ENCODE measurements at places on chromosomes 1 and 21.

DNA sequence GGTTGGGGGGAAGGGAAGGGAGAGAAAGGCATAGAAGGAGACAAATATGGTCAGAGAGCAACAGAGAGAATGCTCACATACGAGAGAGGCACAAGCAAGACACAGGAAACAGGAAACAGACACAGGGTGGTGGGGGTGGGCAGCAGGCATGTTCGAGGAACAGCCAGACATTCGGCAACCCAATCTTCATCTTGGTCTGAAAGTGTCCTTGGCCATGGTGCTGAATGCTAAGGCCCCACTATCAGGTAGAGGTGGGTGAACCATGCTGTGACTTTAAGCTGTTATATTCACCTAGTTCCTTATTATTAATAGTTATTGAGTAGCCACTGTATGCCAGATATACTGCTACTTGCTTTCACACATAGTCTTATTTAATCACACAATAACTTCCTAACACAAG lies 109.2 kb downstream of the DDX20 start:
- no peak for DNase-seq

DNA sequence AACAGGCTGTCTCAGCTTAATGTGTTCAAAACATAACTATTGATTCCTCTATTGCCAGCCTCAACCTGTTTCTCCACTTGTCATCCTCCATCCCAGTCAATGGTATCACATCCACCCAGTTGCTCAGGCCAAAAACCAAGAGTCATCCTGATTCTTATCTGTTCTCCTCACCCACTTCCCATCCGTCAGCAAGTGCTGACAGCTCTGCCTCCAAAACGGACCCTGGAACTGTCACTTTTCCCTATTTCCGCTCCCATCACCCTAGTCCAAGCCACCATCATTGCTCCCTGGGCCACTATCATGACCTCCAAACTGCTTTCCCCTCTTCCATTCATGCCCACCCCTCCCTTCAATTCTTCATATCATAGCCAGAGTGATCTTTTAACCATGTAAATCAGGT lies 36.2 kb upstream of the IFFO2 start:
- no peak for DNase-seq

GRCh38 chr1:89273324-89273778 lies 691 bp upstream of the GBP5 start:
- DNase-seq, result no peak

DNA sequence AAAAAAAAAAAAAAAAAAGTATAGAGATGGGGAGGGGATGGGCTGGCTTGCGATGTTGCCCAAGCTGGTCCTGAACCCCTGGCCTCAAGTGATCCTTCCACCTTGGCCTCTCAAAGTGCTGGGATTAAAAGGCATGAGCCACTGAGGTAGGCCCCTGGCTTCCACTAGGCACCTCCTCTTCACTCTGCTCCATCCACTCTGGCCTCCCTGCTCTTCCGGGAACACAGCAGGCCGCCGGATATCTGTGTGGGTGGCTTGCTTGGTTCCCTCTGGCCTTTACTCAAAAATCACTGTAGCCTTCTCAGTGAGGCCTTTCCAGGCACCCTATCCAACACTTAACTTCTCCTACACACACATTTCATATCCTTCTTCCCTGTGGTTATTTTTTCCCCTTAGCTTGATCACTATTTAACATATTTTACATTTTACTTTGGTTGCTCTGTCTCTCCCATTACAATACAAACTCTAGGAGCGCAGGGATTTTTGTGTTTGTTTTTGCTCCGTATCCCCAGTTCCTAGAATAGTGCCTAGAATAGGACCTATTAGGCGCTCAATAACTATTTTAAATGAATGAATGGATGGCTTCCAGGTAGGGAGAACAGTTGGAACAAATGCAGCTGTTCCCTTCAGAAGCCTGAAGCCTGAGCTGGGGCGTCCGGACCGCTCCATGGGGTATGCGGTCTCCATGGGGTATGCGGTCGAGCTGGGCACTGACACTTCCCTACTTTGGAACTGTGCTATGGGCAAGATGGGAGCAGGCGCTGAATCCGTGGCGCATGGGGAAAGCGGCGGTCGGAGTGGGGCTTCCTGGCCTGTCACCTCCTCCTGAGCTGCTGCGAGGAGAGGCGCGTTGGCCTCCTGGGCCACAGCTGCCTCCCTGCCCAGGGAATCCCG lies 46.7 kb downstream of the H3-3A start:
- DNase-seq, result no peak

DNA sequence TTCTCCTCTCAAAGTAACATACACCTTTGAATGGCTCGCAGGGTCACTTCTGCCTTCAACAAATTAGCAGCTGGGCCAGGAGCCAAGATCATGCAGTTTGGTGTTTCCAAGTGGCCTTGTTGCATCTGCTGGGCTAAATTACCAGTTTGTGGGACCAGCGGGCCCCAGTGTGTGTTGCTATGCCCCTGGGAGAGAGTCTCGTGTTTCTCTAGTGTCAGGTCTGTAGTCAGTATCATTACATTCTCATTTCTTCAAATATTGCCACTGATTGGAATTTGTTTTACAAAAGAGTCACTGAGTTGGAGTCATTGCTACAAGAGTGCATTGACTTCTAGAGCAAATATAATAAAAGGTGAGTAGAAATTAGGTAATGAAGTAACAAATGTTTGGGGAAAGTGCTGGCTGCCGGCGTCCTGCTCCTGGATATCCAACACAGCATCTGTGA lies 35.5 kb downstream of the RHOU start:
- no peak for DNase-seq

GRCh38 chr1:1424707-1425106 lies 3.6 kb upstream of the ANKRD65 start:
- DNase-seq, result no peak

DNA sequence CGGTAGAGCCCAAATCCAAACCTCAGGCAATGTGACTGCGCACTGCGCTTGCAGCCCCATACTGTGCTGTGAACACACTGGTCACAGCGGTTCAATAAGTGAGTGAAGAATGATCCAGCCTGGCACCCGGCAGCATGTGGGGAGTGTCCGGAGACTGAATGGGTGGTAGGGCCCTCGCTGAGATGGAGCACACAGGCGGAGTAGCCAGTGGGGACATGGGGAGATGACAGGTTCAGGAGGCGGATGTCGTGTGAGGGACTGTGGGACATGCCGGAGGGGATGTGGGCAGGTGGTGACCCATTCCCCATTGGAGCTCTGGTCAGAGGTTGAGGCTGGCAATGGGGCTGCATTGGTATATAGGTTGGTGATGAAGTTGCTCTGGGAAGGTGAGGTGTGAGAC lies 5.6 kb downstream of the SRARP start:
- no peak for DNase-seq

DNA sequence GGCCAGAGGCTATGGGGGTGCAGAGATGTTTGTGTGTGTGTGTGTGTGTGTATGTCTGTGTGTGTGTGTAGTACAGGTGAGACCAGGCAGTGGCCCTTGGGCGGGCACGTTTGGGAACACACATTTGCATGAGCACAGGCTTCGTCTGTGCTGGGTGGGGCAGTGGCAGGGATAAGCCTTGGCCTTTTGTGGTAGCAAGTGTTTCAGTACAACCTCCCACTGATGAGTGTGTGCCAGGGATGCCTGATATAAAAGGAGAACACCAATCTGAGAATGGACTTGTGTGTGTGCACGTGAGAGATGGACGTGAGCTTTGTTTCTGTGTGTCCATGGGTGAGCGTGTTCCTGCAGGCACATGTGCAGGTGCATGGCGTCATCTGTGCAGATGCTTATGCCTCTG lies 3.0 kb downstream of the NTRK1 start:
- DNase-seq, result no peak
